Aorta (tissue), 5 donors: ENCODE measurements at places on chromosomes 1 and 21. TPM values are rescaled to one million over a fixed set of nuclear protein-coding genes. Genes with fewer than 3 reads are reported as not detected.

GRCh38 chr1:226029093-226029496 is 30.0 kb upstream of the SDE2 start:
- H3K4me3 ChIP-seq = no peak overlapping the region
- no peaks in the 10 kb centered on the region for H3K27me3 ChIP-seq
- H3K27ac ChIP-seq = no peak overlapping the region
- DNase-seq = peak; percentile 61
- H3K4me1 ChIP-seq = no peaks in the 10 kb centered on the region
- no peaks in the 10 kb centered on the region for H3K36me3 ChIP-seq

GRCh38 chr1:203619091-203619780 is 7.4 kb upstream of the ATP2B4 start:
- H3K4me3 ChIP-seq = no peak overlapping the region
- no peak for DNase-seq
- H3K4me1 ChIP-seq = no peaks in the 10 kb centered on the region

- no peaks in the 10 kb centered on the region for H3K27me3 ChIP-seq
- no peak overlapping the region for H3K27ac ChIP-seq
- no peaks in the 10 kb centered on the region for H3K36me3 ChIP-seq
- no peak for DNase-seq
Measured at GRCh38 chr1:212684521-212685090, 15.0 kb downstream of the BATF3 start.

DNA sequence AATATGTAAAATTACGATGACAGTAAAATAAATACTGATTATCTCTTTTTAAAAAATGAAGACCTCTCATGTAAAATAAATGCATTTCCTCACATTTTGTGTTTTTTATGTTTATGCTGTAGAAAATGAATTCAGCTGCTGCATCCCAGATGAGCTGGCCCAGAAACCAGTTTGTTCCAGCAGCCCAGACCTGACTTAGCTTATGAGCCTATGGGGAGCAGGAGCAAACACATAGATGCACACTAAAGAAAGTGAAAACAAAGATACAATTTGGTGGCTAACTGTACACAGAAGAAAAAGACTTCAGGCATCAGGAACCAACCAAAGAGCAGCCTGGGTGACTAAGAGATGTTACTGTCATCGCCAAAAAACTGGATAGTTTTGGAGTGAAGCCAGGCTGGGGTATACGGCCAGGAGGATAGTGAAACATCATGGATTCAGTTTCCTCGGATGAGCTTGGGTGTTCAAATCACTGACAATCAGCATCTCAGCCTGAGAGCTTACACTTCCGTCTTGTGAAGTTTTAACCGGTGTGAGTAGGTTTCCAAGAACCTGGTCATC is 113.9 kb upstream of the BACE2 start:
- H3K27ac ChIP-seq = no peak overlapping the region
- no peak overlapping the region for H3K4me3 ChIP-seq
- H3K4me1 ChIP-seq = no peaks in the 10 kb centered on the region
- H3K36me3 ChIP-seq = no peaks in the 10 kb centered on the region
- H3K27me3 ChIP-seq = no peaks in the 10 kb centered on the region
- no peak for DNase-seq

GRCh38 chr1:45375104-45376090 is 35.2 kb upstream of the MUTYH start:
- no peaks in the 10 kb centered on the region for H3K27me3 ChIP-seq
- H3K27ac ChIP-seq = peak overlapping the region; percentile 56
- H3K4me1 ChIP-seq = no peaks in the 10 kb centered on the region
- DNase-seq = no peak

DNA sequence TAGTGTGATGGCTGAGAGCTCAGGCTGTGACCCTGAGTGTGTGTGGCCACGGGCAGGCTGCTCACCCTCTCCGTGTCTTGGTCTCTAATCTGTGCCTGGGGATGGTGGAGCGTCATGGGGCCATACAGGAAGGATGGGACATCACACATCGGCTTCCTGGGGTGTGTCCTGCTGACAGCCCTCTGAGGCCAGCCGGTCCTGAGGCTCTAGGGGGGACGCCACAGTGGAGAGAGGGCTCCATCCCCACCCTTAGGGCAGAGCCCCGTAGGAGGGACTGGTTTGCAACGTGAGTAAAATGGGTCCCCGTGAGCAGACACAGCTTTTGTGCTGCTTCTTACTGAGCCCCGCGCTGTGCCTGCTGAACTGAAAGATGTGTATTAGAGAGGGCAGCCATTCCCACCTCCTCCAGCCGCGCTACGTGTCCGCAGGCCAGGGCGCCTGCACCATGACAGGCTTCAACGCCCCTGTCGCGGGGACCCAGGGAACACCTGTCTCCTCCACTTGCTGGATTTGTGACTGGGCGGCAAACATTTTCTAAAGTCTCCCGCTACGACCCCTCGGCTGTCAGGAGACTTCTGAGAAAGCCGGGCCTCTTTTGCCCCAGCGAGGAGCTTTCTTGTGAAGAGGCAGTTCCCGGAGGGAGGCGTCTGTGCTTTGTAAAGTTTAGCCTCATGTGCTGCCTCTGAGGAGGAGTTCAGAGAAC is 8.1 kb downstream of the COL18A1 start:
- no peaks in the 10 kb centered on the region for H3K4me1 ChIP-seq
- no peaks in the 10 kb centered on the region for H3K27me3 ChIP-seq
- DNase-seq = peak; percentile 74
- no peak overlapping the region for H3K4me3 ChIP-seq
- H3K27ac ChIP-seq = no peak overlapping the region
- H3K36me3 ChIP-seq = no peaks in the 10 kb centered on the region

DNA sequence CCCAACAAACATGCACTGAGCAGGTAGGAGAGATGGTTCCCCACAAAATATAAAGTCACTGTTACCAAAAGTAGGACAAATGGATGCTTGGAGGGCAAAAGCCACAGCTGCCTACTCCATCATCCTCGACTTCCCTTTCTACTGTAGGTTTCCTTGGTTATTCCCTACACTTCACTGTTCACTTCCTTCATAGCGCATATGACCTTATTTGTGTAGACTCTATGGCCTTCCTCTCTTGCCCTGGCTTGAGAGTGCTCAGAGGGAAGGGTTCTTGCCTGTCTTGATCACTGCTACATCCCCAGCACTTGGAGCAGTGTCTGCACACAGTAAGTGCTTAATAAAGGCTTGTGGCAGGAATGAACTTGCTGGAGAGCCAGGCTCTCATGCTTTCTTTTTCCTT is 14.6 kb upstream of the TRNP1 start:
- no peak overlapping the region for H3K27ac ChIP-seq
- H3K27me3 ChIP-seq = no peaks in the 10 kb centered on the region
- DNase-seq = no peak

DNA sequence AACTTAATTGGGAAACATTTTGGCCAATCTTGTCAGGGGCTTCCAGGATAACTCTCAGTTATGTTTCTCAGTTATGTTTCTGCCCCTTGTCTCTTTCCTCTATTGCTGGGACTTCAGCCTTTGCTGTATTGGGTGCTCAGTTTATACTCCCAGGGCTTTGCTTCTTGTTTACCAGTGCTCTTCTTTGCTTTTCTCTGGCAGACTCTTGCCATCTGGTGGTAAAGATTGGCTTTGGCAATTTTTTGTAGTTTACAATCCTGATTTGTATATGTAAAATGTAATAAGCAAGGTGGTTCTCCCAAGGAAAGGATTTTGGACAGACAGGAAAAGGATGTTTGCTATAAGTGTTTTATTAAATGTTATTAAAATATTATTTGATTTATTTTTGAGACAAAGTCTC is 37.9 kb downstream of the FABP3 start:
- no peak for DNase-seq
- H3K36me3 ChIP-seq = no peaks in the 10 kb centered on the region
- H3K27me3 ChIP-seq = no peaks in the 10 kb centered on the region

DNA sequence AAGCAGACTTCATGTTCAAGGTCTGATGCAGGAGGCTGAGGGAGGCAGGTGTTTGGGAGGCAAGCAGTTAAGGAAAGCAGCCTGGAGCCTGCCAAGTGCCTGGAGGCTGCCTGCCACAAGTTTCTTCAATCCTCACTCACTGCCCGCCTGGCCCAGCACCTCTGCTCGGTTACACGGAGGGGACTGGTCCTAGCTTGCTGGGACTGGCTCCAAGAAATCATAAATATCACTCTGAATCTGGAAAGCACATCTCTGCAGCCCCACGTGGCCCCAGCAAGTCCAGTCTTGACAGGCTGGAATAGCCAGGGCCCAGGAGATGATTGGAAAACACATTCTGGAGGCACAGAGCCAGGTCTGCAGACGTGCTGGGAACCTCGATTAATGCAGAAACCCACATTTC is 83.9 kb downstream of the BCAR3 start:
- DNase-seq = peak; percentile 57
- no peaks in the 10 kb centered on the region for H3K27me3 ChIP-seq
- H3K4me3 ChIP-seq = no peak overlapping the region
- H3K36me3 ChIP-seq = no peaks in the 10 kb centered on the region

GRCh38 chr21:28587748-28588147 is 404.9 kb downstream of the LTN1 start:
- DNase-seq = no peak
- no peak overlapping the region for H3K4me3 ChIP-seq
- H3K4me1 ChIP-seq = no peaks in the 10 kb centered on the region
- H3K27me3 ChIP-seq = no peaks in the 10 kb centered on the region
- H3K27ac ChIP-seq = no peak overlapping the region

DNA sequence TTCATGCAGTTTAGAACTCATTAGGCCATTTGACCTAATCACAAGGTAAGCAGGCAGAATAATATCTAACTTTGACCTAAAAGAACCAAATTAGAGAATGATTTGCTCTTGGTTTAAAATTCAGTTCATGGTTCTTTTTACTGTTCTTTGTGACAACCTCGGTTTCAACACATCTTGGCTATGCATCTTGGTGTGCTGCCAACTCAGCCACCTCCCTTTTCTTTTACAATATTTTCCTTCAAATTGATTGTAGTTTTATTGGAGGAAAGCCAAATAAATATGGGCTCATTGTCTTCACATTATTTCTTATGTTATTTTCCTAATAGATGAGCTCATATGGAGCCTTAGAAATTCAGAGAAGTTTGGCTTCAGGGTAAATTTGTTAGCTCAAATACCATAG is 338.3 kb downstream of the SIPA1L2 start:
- no peaks in the 10 kb centered on the region for H3K36me3 ChIP-seq
- DNase-seq = no peak
- no peak overlapping the region for H3K27ac ChIP-seq

DNA sequence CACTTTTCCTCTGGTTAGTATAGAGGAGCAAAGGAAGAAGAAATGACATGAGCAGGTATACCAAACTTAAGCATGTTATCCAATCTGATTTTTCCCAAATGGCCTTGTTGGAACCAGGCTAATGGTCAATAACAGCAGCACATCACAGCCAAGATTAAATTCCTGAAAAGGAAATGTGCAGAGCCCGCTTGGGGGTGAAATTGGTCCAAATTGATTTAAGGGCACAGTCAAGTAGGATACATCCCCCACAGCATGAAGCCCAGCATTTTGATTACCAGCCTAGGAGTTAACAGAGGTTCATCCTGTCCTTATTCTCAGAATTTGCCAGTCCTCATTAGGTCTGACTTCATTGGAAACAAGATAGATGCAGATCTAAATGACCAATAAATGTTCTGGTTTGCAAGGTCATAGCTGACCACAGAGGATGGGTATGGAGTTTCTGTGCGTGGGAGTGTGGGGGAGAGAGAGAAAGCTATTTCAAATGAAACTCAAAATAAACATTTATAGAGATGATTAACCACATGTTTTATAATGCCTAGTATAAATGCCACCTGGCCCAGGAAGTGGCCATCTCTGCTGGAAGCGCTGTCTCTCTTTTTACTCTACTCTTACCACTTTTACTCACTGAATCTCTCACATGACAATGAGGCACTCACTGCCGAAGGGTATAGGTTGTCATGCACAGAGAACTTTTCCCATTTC is 38.7 kb downstream of the RGS5 start:
- H3K4me3 ChIP-seq = no peak overlapping the region
- H3K4me1 ChIP-seq = peaks cover 12% of the 10 kb centered on the region
- peak overlapping the region; percentile 76 for H3K27ac ChIP-seq
- no peaks in the 10 kb centered on the region for H3K36me3 ChIP-seq
- DNase-seq = no peak
- no peaks in the 10 kb centered on the region for H3K27me3 ChIP-seq

GRCh38 chr1:10122926-10123325 is 87.4 kb upstream of the KIF1B start:
- H3K4me1 ChIP-seq = no peaks in the 10 kb centered on the region
- peak; percentile 87 for DNase-seq
- no peak overlapping the region for H3K4me3 ChIP-seq
- H3K27me3 ChIP-seq = no peaks in the 10 kb centered on the region
- H3K36me3 ChIP-seq = no peaks in the 10 kb centered on the region
- no peak overlapping the region for H3K27ac ChIP-seq

GRCh38 chr1:3651026-3651929 is 1.0 kb upstream of the TP73 start:
- no peak overlapping the region for H3K27ac ChIP-seq
- peak; percentile 78 for DNase-seq
- H3K27me3 ChIP-seq = no peaks in the 10 kb centered on the region
- no peaks in the 10 kb centered on the region for H3K4me1 ChIP-seq
- peaks cover 2% of the 10 kb centered on the region for H3K36me3 ChIP-seq
- no peak overlapping the region for H3K4me3 ChIP-seq

- no peaks in the 10 kb centered on the region for H3K4me1 ChIP-seq
- no peak for DNase-seq
- H3K27ac ChIP-seq = no peak overlapping the region
- H3K4me3 ChIP-seq = no peak overlapping the region
- no peaks in the 10 kb centered on the region for H3K27me3 ChIP-seq
- peaks cover 12% of the 10 kb centered on the region for H3K36me3 ChIP-seq
Measured at GRCh38 chr1:9729523-9729922, 78.0 kb downstream of the PIK3CD start.

CEPT1 gene
- 24.5 TPM for total RNA-seq

TEKT2 gene
- total RNA-seq = not detected

FCMR gene
- total RNA-seq = 4.0 TPM

PGLYRP3 gene
- not detected for total RNA-seq

LCK gene
- total RNA-seq = 4.6 TPM

CR1L gene
- not detected for total RNA-seq

GCSAML gene
- 0.81 TPM for total RNA-seq
